ENCODE measurements at places on chromosomes 7 and 10.

DNA sequence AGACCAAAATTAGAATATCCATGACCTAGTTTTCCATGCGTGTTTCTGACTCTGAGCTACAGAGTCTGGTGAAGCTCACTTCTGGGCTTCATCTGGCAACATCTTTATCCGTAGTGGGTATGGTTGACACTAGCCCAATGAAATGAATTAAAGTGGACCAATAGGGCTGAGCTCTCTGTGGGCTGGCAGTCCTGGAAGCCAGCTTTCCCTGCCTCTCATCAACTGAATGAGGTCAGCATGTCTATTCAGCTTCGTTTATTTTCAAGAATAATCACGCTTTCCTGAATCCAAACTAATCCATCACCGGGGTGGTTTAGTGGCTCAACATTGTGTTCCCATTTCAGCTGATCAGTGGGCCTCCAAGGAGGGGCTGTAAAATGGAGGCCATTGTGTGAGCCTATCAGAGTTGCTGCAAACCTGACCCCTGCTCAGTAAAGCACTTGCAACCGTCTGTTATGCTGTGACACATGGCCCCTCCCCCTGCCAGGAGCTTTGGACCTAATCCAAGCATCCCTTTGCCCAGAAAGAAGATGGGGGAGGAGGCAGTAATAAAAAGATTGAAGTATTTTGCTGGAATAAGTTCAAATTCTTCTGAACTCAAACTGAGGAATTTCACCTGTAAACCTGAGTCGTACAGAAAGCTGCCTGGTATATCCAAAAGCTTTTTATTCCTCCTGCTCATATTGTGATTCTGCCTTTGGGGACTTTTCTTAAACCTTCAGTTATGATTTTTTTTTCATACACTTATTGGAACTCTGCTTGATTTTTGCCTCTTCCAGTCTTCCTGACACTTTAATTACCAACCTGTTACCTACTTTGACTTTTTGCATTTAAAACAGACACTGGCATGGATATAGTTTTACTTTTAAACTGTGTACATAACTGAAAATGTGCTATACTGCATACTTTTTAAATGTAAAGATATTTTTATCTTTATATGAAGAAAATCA lies 35.5 kb downstream of the CAV1 start:
- DNase-seq: no peak

- no peak for DNase-seq
Measured at GRCh38 chr10:93198401-93199131, 124.9 kb downstream of the CYP26A1 start.

DNA sequence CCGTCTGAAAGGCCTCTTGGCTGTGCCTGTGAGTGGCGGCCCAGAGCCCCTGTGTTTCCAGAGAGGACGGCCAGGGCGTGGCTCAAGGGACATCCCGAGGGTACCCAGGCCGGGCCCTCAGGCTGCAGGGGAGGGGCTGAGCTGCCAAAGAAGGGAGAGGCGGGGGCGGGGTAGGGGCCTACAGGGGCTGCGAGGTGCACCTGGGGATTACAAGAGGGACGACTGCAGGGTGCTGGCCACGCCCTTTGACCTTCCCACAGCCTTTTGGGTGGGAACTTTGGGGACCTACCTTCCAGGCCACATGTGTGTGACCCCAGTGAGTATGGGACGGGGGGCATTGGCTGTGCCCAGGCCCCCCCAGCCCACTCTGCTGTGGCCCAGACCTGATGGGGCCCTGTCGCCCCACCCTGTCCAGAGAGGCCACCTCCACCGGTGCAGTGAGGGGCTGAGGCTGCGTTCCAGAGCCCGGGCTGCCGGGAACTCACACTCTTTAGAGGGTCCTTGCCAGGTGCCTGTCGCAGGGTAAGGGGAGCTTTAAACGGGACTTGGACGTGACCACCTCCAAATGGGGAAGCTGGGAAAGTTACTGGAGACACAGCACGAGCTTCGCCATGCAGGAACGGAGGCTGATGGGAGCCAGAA lies 19.0 kb upstream of the NKX6-2 start:
- no peak for DNase-seq

DNA sequence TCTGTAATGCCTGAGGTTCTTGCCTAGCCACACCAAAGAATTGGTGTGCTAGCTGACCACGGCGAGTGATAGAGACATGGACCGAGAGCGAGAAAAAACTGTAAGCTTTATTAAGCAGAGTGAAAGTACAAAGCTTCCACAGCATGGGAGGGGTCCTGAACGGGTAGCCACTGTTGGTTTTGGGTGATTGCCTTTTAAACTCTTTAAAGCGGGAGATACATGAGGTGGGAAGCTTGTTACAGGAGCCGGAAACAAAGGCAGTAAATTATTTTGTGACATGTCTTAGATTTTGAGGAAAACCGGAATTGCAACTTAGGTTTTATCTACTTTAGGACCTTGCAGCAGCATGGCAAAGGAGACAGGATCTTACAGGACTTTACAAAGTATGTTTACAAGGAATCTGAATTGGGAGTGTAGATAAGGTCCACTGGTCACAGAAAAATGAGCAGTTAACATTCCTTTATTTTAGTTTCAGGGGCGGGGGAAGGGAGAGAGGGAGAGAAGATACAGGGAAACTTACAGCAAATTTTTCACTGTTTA lies 252.7 kb upstream of the MBL2 start:
- DNase-seq: no peak

- no peak for DNase-seq
Measured at GRCh38 chr10:23630885-23631284, 192.0 kb downstream of the OTUD1 start.

- DNase-seq: no peak
Measured at GRCh38 chr10:31030260-31030659, 1.4 kb downstream of the ZNF438 start.
